ENCODE measurements at places on chromosomes 12 and 14.

DNA sequence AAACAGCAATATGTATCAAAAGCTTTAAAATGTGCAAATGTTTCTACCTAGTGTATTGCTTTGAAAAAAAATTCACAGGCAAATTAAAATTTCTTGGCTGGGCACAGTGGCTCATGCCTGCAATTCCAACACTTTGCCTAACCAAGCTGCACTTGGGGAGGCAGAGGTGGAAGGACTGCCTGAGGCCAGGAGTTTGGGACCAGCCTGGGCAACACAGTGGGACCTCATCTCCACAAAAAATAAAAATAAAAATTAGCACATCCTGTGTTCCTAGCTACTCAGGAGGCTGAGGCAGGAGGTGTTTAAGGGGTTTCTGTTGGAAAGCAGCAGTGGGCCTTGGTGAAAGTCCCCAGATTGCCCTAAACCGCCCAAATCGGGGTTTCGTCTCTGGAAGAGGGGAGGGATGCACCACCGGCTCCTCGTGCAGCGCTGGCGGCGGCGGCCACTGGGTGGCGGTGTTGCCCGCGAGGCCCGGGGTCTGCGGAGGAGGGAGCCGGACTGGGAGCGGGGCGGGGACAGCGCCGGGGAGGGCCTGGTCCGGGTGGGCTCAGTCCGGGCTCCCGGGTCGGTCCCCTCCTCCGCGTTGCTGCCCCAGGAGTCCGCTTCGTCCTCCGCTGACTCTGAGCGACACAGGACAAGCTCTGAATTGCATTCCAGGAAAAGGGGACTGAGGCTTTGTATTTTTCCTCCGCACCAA is 265.6 kb downstream of the AACS start:
- DNase-seq: peak; percentile 1

DNA sequence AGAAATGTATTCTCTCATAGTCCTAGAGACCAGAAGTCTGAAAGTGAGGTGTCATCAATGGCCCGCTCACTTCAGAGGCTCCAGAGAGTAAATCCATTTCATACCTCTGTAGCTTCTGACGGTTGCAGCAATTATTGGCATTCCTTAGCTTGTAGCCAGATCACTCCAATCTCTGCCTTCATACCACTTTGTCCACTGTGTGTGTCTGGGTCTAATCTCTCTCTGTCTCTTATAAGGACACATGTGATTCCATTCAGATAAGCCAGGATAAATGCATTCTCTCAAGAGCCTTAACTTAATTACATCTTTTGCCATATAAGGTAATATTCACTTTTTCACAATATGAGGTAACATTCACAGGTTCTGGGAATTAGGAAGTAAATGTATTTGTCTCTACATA is 365.7 kb downstream of the GXYLT1 start:
- DNase-seq: no peak

- no peak for DNase-seq
Observed at GRCh38 chr14:40053416-40053815, 621.2 kb upstream of the FBXO33 start.

DNA sequence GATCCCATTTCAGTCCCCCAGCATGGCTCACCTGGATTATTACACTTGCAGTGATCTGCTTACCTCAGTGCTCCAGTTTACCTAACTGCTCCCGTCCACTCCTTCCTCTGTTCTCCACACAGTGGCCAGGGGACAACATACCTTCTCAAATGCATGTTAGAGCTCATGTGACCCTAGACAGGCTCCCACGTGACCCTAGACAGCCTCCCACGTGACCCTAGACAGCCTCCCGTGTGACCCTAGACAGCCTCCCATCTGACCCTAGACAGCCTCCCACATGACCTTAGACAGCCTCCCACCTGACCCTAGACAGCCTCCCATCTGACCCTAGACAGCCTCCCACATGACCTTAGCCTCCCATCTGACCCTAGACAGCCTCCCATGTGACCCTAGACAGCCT is 226.0 kb upstream of the TMEM132C start:
- no peak for DNase-seq

- no peak for DNase-seq
Observed at GRCh38 chr12:127621366-127621765, 645.6 kb upstream of the TMEM132C start.

DNA sequence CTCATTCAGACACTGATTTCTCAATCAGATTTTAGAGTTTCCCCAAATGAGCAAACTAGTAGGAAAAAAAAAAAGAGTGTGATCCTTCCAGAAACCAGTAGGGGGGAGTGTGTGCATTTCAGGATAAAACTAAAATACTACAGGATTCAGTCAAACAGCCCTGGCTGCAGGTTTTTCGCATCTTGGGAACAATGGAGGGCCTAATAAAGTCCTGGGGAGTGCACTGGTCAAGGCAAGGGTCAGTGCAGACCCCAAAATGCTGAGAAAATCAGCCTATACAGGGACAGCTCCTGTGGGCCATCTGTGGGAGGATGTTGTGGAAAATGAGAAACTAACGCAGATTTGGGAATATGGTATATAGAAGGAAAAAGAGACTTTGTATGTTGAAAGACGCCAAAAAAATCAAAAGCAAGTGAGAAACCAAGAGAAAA is 22.2 kb upstream of the ABCD4 start:
- DNase-seq: no peak

DNA sequence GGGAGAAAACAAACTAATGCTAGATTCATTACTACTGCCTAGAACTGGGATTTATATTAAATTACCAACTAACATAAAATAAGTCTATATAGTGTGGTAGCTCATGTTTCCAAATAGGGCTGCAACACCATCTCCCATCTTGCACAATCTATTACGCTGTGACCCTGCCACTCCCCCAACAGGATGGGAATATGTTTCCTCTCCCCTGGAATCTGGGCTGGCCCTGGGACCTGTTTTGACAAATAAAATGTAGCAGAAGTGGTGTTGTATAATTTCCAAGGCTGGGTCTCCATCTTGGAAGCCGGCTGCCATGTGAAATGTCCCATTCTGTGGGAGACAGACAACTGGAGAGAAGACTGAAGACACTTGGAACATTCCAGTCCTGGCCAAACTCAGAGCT is 45.6 kb upstream of the FERMT2 start:
- no peak for DNase-seq

DNA sequence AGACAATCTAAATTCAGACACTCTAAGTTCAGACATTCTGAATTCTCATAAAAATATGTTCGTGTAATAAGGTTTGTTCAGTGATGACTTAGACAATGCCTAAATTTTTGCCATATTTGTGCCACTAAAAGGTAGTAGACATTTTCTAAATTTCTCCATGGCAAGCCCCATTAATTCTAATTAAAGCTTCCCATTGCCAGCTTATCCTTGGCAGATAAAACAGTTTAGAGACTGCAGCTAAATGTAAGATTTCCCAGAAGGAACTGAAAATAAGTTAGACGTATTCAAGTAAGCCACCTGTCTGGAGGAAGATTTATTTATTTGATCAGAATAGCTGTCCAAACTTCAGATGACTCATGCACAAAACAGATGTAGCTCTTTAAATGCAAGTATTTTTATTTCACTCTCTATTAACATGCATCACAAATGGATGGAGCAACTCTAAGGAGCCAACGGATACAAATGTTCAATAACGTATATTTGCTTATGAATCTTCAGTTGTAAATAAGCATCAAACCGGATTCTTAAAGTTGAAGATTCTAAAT is 130.4 kb downstream of the SLC2A13 start:
- no peak for DNase-seq

GRCh38 chr12:32897687-32898573 is 1.4 kb upstream of the PKP2 start:
- DNase-seq: no peak

GRCh38 chr14:71460091-71460490 is 472.1 kb upstream of the RGS6 start:
- no peak for DNase-seq

GRCh38 chr14:100822013-100822412 is 3.9 kb upstream of the MEG3 start:
- no peak for DNase-seq

- no peak for DNase-seq
Observed at GRCh38 chr12:43306066-43306465, 245.9 kb downstream of the ADAMTS20 start.

DNA sequence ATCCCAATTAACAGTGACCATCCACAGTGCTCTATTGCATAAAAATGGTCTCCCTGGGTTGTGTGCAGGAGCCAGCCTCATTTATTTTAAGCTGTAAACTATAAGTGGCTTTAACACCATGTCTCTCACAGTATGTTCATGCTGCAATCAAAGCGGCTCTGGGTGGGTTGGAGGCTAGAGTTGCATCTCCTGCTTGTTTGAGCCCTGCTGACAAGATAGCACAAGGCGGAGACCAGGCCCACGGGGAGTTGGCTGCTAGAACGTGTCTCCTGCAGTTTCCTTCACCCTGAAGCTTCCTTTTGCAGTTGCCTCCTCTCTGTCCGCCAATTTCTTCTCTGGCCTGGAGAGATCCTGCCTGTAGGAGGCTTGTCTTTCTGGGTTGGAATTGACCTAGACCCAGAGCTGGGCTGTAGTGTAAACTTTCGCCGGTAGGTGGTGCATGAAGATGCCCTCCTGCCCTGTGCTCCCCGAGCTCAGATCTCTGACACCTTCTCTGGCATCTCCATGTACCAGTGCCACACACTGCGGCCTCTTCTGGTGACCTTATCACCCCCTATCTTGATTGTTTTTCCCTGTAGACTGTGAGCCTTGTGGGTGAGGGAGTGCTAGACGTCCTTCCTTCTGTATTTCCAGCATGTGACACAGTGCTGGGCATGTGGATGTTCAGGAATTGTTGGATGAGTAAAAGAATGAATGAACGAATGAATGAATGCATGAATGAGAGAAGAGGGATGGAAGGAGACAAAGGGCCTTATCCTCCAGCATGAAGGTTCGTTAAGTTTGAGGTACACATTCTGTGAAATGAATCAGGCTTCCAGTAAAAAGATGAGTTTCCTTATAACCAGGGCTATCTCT is 10.4 kb downstream of the OTUB2 start:
- peak; percentile 38 for DNase-seq

GRCh38 chr12:105347499-105347898 is 17.0 kb downstream of the C12orf75 start:
- DNase-seq: no peak

Data from stimulated activated CD8-positive, alpha-beta memory T cell treated with anti-CD3 and anti-CD28 coated beads, Interleukin-7, amount 100 ng/mL, for 1 hour (primary cell).